ENCODE measurements at places on chromosomes 13 and 19. TPM values are rescaled to one million over a fixed set of nuclear protein-coding genes. Genes with fewer than 3 reads are reported as not detected.

Gene TEX29
- 0.26 TPM for total RNA-seq

Gene DACT3
- total RNA-seq: 6.8 TPM

Gene FXYD5
- total RNA-seq: 29.7 TPM

Gene OR7A5
- total RNA-seq: not detected

Gene ZNF382
- 9.6 TPM for total RNA-seq

Gene NLRP4
- total RNA-seq: not detected

Gene ZNF160
- 39.1 TPM for total RNA-seq

Gene SIGLEC7
- total RNA-seq: not detected

Gene LRRC8E
- 3.1 TPM for total RNA-seq

Gene EFNA2
- not detected for total RNA-seq
